Heart left ventricle (tissue), 16 donors: ENCODE measurements at places on chromosomes 16 and 17.
A peak's percentile ranks its signal among the peaks of the same experiment; 100 is the strongest.

- DNase-seq, result no peak
These were observed 167.9 kb downstream of the AXIN2 start for GRCh38 chr17:65393514-65393913.

DNA sequence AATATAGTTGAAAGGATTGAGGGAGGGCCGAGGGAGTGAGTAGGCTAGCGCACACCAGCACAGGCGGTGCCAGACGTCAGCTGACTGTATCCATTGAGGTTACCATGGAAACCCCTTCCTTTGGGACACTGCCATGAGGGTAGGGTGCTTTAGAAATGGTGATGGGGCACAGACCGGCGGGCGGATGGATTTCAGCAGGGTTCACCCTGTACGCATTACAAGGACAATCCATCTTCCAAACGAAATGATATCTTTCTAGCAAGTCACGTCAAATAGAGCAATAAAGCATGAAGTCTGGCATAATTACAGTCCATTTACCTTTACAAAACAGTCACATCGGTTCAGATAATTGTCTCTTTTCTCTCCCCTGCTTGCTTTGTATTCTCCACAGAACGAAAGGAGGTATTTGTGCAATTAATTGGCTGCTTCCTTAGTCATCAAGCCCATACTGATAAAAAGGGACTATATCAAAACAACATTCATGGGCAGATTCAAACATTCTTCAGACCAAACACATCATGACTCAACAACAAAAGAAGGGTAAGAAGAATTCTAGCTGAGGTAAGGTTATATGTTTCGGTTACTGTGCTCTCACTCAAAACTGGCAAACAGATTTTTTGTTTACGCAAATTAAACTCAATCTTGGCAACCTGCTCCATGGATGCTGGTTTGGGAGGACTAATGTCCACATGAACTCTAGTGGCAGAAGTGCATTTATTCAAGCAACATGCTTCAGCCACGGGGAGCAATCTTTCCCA lies 140.6 kb downstream of the CDK5R1 start:
- DNase-seq, result no peak

DNA sequence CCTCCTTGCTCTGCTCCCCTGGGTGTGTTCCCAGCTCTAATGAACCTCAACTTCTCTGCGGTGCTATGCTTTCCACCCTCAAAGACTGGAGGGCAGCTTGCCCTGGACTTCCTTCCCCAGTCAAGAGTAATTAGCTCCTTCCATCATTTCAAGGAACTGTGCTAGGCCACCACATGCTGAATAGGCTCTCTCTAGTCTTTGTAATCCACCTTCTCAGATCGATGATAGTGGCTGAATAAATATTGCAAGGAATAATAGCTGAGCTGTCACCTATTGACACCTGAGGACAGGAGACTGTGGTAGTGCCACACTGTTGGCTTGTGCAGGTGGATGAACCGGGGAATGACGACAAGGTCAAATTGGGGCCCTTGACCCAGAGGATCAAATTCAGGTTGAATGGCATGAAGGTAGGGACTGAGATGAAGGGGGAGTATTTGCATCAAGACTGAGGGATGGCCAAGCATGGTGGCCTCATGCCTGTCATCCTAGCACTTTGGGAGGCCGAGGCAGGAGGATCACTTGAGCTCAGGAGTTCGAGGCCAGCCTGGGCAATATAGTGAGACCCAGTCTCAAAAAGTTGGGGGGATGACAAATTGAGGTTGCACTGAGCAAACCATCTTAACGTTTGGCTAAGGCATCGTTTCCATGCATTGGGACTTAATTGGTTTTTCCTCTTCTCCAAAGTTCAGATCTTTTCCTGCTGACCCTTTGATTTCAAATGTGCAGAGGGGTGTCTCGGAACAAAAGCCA lies 18.8 kb upstream of the SLC5A11 start:
- no peak for DNase-seq

GRCh38 chr17:47732399-47733046 lies 513 bp upstream of the TBX21 start:
- no peak for DNase-seq

DNA sequence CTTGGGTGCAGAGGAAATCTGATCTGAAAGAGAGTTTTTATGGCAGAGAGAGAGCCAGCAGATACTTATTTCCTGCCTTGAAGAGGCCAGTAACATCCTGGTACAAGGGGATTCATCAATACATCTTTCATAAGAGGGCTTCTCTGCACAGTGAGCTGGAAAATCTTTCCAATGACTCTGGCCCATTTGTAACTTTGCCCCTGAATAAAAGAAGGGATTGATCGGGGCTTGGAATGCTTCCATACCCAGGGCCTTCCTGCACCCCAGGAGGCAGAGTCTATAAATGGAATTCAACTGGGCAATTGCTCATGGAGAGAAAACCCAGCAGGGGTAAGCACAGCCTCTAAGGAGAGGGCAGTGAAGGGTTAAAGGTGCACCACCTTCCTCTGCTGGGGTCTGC lies 163.3 kb downstream of the XYLT1 start:
- no peak for DNase-seq

- DNase-seq, result no peak
These were observed 52.5 kb downstream of the ZNF778 start for GRCh38 chr16:89269805-89270665.

DNA sequence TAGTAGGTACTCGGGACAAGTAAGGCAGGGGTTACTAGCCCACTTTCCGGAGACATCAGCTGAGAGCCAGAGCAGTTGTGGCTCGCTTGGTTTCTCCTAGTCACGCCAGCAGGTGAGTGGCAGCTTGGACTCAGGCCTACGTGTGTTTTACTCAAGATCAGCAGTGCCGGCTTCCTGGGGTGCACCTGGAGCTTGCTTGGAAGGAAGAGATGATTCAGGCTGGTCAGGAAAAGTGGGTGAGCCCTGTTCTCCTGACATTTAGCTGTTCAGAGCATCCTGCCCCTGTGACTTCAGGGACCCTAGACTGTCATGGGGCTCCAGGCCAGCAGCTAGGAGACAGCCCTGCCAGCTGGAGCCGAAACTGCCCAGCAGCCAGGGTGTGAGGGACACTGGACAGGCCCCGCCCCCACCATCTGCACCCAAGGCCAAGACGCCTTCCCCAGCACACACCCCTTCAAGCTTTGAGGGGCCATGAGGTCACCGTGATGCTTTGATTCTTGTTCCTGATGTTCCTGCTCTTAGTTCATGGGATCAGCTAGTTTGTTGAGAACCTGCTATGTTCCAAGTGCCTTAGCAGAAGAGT lies 238.0 kb upstream of the CIBAR2 start:
- no peak for DNase-seq

- no peak for DNase-seq
These were observed 82.2 kb downstream of the PLXDC1 start for GRCh38 chr17:39069114-39069756.

DNA sequence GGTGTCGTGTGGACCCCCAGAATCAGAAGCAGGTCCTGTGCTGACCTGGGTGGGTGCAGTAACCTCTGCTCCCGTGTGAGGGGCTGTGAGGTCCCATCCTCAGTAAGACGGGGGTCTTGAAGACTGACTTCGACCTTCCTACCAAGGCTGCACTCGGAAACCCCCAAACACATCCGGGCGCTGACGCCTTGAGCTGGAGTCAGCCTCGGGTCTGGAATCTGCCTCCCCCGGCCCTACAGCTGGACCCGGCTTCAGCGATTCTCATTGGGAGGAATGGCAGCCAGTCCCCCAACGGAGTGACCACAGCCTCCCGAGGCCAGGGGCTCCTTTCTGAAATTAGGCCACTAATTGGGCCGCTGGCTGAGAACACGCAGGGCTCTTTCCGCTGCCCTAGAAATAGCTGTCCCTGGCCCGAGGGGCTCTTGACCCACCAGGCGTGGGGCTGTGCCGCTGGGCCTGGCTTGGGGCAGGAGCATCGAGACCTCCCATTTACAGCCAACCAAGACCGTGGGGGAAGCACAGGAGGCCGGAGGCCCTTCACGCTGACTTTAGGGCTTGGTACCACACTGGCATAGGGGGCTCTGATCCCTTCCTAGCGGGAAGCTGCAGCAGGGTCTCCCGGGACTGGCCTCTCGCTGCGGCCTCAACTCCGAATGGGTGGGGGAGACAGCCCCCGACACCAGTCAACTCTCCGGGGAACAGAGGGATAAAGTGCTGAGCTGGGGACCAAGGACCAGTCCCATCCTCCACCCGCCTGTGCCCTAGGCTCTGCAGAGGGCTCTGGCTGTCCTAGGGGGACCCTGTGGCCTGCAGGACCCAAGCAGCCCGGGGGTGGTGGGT lies 2.6 kb upstream of the GNG13 start:
- DNase-seq, result no peak

- DNase-seq, result peak; percentile 40
These were observed 705 bp downstream of the FOXK2 start for GRCh38 chr17:82519971-82520903.
